HepG2 (cell line): ENCODE measurements at places on chromosomes 2 and 18.
A peak's percentile ranks its signal among the peaks of the same experiment; 100 is the strongest.

GRCh38 chr18:23092121-23092520 is 43.2 kb upstream of the CABLES1 start:
- no peak for DNase-seq

- no peak for DNase-seq
These were observed 151.1 kb downstream of the MBP start for GRCh38 chr18:76981396-76981968.

- DNase-seq, result peak; percentile 81
These were observed 107.0 kb upstream of the ZC3H15 start for GRCh38 chr2:186379052-186379451.

DNA sequence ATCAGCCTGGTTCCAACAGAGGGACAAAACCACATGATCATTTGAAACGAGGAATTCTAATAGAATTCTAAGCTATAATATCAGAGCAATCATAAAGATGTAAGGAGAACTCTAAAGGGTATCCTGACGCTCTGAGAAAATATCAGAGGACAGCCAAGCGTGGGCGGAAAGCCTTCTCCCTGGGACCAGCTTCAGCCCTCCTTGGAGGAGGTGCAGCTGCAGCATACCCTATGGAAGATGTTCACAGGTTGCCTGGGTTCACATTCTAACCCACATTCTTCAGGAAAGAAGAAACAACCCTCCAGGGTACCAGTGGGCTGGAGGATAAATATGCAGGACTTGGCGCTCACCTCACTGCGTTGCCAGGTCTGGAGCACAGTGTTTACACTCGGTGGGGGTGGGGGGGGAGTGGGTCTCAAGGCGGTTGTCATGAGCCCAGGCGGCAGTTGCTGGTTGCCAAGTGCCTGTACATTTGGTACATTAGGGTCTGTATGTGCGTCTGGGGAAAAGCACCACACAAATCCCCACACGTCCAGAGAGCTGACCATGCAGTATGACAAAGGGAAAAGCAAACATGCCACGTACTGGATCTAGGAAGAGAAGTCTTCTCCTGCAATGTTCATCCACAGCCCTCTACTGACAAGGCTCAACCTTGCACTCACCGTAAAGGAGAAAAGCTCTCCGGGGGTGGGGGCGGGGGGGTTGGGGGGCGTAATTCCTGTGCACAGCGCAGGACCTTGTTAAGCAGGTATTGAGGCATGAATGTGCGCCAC is 80.5 kb downstream of the CDH19 start:
- DNase-seq, result peak; percentile 33

DNA sequence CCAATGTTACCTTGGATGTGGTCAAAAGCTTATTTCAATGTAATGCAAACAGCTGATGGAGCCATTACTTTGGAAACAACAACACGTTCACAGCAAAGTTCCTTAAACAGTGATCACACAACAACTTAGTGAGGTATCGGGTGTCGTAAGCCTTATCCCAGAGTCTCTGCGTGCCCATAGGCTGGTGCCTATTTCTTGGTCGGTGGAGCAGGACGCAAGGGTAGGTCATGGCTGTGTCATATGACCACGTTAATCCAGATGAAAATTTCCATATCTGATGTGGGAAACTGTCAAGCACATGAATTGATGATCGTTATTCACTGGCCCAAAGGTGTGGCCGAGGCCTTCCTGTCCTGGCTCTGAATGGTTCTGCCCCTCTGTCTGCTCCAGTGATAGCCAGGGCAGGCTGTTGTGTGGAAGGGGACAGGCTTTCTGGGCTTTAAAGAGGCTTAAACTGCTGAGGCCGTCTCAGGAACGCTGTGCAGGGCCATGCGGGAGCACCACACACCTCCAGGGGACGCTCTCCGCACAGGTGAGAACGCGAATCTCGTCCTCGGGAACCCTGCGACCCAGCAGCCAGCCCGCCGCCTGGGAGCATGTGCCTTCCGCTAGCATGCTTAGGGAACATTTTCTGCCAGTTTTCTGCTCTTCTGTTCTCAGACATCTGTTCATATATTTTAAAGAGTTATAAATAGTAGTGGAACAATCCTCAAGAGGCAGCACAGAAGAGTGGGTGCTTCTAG is 90.6 kb downstream of the KCTD1 start:
- DNase-seq, result no peak

DNA sequence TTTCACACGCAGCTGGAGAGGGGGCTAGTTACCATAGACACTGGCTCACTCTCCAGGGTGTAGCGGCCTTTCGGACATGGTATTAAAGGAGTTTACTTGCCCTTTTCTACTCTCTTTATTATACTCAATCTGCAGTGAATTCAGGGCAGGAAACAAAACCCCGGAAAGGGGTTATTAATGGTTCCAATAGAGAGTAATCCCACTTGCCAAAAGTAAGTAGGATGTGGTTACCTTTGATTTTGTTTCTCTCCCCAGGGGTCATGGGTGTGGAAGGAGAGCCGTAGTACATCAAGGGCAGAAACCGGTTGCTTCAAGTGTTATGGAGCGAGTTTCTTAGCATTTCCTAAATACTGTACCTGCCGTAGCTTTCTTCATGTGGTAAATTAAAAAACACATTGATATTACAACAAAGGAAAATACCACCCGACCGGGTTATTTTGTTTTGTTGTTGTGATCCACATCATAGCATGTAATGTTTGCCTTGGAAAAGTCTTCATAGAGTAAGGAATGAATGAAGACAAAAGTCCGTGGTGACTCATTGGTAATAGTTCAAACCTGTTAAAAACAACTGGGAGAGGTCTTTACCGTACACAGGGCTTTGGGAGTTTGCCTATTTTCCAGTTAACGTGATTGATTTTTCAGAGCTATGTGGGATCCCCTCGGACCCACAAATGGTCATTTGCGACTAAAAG is 71.5 kb downstream of the SLC4A3 start:
- DNase-seq, result no peak

DNA sequence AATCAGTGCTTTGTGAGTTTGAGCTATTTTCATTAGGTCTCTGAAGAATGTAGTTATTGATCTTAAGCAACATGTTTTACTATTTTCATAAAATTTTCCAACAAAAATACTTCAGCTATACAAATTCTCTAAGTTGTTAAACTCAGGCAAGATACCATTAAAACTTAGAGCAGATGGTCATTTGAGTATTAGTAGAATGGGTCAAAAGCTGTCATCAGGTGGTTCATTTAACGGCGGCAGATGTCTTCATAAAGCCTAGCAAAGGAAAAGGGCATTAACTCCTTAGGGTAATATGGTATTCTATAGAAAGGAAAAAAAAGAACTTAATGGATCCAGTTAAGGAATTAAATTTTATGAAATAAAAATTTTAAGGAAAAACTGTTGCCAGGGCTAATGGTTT is 19.2 kb downstream of the MIB1 start:
- DNase-seq, result no peak

DNA sequence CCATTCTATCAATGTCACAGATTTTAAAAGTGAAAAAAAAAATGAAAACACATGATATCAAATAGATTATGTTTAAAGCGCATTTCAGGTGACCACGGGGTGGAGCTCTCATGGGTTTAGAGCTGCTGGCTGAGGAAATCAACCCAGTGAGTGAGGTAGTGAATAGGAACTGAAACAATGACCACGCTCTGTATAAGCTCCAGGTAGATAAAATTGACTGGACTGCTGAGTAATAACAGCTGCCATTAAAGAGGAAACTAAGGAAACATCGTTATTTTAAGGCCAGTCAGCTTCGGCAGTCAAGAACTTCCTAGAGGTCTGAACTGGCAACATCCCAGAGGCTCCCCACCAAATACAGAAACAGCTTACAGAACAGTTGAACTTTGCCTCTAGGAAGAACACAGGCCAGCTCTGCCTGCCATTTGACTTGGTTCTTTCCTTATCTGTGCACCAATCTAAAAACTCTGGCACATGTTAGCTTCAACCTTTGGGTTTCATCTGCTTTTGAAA is 185.9 kb downstream of the PDE1A start:
- peak; percentile 55 for DNase-seq

DNA sequence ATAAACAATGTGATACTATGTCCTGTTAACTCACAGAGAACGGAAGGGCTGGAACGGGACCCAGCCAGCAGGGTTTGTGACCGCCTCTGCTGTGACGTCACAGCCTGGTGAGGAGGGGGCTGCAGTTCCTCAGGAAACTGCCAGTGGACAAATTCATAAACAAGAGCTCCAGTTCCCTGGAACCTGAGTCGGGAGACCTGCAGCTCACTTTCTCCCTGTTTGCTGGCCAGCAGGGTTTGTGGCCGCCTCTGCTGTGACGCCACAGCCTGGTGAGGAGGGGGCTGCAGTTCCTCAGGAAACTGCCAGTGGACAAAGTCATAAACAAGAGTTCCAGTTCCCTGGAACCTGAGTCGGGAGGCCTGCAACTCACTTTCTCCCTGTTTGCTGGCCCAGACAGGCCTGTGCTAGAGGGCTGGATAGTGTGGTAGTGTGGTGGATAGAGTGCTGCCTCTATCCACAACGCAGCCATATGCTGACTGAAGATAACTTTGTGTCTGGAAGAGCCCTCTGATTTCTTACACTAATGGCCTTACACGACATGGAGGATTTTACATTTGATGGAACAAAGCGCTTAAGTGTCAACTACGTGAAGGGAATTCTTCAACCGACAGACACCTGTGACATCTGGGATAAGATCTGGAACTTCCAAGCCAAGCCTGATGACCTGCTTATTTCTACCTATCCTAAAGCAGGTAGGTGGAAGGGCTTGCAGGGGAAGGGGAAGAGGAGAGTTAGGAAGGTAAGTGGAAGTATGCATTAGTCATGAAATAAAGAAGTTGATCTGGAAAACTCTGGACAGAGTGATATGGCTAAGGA is at the start of gene SULT1C4:
SULT1C4 (plus strand) TSS at position 140 of the 816 bp plus-strand sequence; CDS start at position 524, 384 bp downstream.
- DNase-seq, result peak; percentile 63

- DNase-seq, result no peak
These were observed 21.5 kb upstream of the NABP1 start for GRCh38 chr2:191656391-191656790.

GRCh38 chr2:6986912-6987361 is 69.7 kb downstream of the RNF144A start:
- DNase-seq, result peak; percentile 61

DNA sequence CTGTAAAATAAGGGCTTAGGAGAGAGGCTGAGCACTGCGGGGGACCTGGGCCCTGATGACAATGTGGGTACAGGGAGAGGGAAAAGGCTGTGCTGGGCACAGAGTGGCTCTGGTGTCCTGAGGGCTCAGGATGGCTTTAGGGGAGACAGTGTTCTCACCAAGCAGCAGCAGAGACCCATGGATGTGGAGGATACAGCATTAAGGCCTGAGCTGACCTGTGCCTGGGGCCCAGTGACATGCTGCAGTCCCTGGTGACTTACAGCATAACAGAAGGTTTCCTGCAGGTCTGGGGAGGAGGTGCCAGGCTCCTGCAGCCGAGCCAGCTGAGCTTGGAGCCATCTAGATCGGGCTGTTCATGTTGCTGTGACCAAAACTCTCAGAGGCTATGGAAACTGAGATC is 191.3 kb upstream of the SMAD2 start:
- DNase-seq, result no peak

DNA sequence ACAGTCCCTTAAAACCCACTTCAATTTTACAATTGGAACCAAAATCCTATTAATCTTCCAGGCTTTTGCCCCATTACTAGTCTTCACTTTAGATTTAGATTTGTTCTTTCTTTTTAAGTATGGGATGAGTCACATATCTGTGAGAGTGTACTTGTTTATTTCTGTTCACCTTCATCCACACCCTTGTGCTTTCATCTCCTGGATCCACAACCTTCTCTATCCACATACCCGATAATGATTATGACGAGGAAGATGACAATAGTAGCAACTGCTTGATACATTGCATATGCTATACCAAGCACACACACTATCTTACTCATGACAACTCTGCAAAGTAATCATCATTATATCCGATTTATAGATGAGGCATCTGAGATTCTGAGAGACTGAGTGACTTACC is 297.3 kb downstream of the PLCL1 start:
- DNase-seq, result no peak

DNA sequence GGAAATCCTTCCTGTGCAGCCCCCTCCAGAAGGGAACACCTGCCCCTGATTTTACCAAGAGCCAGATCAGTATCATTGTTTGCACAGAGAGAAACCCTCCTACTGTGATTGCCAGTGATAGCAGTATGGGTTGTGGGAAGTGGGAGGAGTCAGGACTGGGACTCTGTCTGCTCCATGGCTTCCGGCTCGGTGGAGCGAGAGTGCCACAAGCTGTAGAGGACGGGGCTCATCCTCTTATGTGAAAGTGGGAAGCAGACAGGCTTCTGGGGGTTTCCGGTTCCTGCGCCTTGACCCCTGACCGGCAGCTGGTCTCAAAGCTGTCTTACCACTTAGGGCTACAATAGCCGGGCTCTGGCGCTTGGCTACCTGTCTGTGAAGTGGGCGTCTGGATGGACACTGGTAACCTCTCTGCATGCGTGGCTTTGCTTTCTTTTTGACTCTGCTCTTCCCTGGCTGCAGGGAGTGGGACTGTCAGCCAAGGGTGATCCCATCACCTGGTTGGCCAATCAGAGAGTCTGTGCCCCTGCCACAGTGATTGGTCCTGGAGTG is 79.7 kb downstream of the BCL2L11 start:
- DNase-seq, result no peak

DNA sequence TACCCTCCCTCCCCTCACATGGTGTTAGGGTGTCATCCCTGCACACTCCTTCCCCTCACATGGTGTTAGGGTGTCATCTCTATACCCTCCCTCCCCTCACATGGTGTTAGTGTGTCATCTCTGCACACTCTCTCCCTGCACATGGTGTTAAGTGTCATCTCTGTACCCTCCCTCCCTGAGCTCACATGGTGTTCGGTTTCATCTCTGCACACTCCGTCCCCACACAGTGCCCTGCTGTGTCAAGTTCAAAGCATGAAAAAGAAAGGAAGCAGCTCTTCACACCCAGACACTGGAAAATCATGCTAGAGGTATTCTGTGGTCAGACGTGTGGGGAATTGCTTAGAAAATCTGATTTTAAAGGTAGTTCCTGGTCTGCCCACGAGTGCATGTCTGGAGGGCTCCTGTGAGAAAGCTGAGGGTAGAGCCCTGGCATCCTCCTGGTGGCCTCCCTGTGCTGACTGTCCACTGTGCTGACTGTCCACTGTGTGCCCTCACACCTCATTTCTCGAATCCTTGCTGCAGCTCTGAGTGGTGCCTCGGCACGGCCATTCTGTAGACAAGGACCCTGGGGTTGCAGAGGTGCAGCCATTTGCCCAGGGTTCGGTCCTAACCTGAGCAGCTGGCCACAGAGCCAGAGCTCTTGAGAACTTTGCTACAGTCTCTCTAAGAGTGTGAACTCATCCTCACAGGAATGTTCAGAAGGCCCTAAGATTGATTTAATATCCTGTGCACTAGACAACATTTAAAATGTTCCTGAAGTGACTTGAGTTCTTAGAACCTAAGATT is 69.1 kb upstream of the NFATC1 start:
- DNase-seq, result no peak

DNA sequence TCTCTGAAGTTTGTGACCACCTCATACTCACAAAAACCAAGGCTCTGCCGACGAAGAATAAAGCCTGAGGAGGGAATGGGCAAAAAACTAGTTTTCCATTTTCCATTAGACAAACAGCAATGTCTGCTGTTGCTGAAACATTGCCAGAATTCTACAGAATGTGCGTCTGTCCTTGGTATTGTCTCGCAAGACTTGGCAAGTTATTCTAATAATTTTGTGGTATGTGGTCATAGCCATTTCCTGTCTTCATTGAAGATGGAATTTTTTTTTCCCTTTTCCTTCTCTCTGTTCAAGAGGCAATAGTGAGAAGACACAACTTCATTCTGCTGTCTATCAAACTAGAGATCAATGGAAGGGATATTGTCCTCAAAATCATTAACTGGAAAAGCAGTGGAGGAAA is 296.1 kb downstream of the RND3 start:
- DNase-seq, result no peak
